ENCODE measurements at places on chromosomes 1 and 21.

- DNase-seq: no peak
Observed at GRCh38 chr1:84539972-84540371, 33.6 kb upstream of the GNG5 start.

- no peak for DNase-seq
Observed at GRCh38 chr1:56414728-56415224, 164.6 kb downstream of the PLPP3 start.

- no peak for DNase-seq
Observed at GRCh38 chr1:79100385-79100784, 93.9 kb upstream of the ADGRL4 start.

- peak; percentile 32 for DNase-seq
Observed at GRCh38 chr1:204213668-204214662, at the start of gene GOLT1A. GOLT1A (minus strand) TSS chr1:204213988; CDS start chr1:204213906, 82 bp downstream.

DNA sequence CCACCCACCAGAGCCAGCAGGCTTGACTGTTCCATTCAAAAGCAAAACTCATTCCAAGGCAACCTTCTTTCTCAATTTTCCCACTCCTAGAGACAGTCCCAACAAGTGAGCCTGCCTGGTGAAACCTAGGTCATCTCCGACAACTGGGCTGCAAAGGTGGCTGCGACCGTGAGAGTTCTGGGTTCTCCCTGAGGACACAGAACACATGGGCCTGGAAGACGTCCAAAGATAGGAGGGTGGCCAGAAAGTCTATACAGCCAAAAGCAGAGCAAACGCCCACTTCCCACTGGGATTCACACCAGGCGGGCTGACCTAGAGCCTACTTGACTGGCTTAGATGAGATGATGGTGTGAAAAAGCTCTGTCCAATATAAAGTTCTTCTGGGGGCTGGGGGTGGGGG lies 90.2 kb upstream of the GRIK3 start:
- no peak for DNase-seq

DNA sequence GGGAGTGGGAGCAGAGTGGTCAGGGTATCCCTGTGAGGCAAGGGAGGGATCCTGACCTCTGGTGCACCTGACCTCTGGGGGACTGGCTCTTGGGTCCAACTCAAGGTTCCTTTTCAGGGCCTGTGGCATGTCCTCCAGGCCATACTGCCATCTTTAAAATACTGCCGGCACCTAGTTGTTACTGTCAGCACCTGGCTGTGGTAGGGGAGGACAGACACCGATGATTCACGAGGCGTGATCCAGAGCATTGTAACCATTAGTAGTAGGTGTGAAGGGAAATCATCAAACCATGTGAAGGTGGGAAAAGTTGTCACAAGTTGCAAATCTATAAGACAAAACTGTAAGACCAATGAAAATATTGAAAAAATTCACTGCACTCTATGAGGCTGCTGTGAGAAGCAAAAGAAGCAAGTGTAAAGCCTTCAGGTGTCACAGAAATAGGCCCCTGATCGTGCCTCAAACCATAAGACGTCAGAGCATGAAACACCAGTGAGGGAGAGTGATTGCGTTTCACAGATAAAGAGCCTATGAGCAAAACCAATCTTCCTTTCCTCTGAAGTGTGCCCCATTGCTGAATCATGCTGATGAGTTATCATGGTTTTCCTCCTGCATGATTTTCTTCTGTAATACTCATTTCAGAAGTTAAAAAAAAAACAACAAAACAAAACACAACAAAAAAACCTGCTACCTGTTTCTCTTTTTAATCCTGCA lies 55.3 kb downstream of the CDC7 start:
- peak; percentile 31 for DNase-seq

DNA sequence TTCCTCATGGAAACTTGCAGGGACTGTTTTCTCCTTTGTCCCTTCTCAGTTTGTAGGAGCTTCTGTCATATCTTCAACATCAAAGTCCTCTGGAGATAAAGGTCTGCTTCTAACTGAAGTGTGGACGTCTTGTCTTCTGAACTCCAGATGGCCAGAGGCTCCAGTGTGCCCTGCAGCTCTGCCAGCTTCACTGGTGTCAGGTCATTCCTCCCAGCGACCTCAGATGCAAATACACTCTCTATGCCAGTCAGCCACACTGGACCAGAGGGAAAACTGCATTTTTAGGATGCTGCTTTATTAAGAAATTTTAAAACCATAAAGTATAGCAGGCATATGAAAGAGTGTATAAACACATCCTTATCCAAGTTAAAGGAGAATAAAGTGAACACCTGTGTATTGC lies 78.5 kb upstream of the ADAR start:
- DNase-seq: no peak

DNA sequence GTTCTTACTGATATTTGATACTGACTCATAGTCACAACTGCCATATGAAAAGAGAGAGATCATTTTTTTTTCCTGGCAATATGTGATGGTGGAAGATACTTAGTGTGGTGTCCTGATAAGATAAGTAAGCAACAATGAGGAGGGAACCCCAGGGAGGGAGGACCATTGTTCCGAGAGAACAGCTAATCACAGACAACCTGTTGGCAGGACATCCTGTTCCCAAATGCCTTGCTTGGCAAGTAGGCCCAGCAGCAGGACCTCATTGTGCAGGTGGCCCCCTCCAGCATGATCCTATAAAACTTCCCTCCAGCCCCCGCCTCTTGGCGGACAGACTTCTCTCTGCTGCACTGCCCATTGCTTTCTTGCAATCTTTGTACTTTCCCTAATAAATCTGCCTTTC lies 329.4 kb upstream of the CHRM3 start:
- DNase-seq: no peak

- DNase-seq: no peak
Observed at GRCh38 chr1:107496002-107496401, 355.2 kb downstream of the NTNG1 start.

DNA sequence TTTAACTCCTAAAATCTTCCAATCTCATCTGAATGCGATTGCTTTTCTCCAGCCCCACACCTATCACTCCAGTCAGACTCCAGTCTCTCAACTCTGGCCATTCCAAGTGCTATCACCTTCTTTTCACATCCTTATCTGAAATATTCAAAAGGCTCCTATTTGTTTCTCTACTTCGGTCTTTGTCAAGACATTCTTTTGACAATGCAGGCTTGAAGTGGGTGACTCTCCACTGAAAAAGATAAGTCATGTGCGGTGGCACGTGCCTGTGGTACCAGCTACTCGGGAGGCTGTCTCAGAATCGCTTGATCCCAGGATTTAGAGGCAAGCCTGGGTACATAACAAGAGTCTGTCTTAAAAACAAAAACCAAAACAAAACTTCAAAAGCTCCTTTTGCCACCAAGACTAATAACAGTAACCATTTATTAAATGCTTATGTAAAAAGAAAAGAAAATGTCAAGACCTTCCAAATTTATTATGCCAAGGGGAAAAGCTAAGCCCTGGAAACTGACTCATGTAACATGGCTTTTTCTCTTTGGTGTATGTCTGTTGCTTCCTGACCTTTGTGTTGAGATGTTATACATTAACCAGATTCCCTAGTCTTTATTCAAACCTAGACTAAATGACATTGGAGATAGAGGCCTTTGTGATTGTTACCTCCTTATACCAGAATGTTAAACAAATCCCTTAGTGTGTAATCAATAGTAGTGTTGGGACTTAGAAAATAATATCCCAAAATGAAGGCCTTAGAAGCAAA lies 3.6 kb downstream of the ALG14 start:
- DNase-seq: no peak

GRCh38 chr1:84425150-84425896 lies 27.0 kb downstream of the DNASE2B start:
- no peak for DNase-seq

GRCh38 chr1:41515131-41515678 lies 30.7 kb upstream of the EDN2 start:
- DNase-seq: no peak

GRCh38 chr1:65866439-65866838 lies 73.7 kb downstream of the PDE4B start:
- DNase-seq: no peak

GRCh38 chr1:44228218-44228617 lies 14.9 kb downstream of the DMAP1 start:
- DNase-seq: no peak

- DNase-seq: no peak
Observed at GRCh38 chr1:232944347-232944746, 6.1 kb upstream of the NTPCR start.

- no peak for DNase-seq
Observed at GRCh38 chr1:194339471-194339870, 1153.1 kb upstream of the B3GALT2 start.
